ENCODE measurements at places on chromosomes 16 and 17.

GRCh38 chr16:633336-634050 lies 2.6 kb downstream of the METTL26 start:
- no peaks in the 10 kb centered on the region for H3K27me3 ChIP-seq
- no peak overlapping the region for H3K27ac ChIP-seq
- H3K36me3 ChIP-seq = no peaks in the 10 kb centered on the region

- H3K27ac ChIP-seq = peak overlapping the region; percentile 83
- H3K36me3 ChIP-seq = no peaks in the 10 kb centered on the region
- peak; percentile 93 for DNase-seq
- no peaks in the 10 kb centered on the region for H3K27me3 ChIP-seq
- H3K4me1 ChIP-seq = peaks cover 32% of the 10 kb centered on the region
Measured at GRCh38 chr17:72467841-72468653, 347.2 kb downstream of the SOX9 start.

GRCh38 chr17:15649861-15650421 lies 30.4 kb upstream of the FBXW10B start:
- peak overlapping the region; percentile 85 for H3K27ac ChIP-seq
- no peaks in the 10 kb centered on the region for H3K27me3 ChIP-seq
- no peak for DNase-seq

- H3K27ac ChIP-seq = no peak overlapping the region
- no peaks in the 10 kb centered on the region for H3K4me1 ChIP-seq
- peaks cover 14% of the 10 kb centered on the region for H3K36me3 ChIP-seq
- no peaks in the 10 kb centered on the region for H3K27me3 ChIP-seq
- H3K4me3 ChIP-seq = no peak overlapping the region
Measured at GRCh38 chr16:57041182-57042156, 50.9 kb upstream of the CPNE2 start.

DNA sequence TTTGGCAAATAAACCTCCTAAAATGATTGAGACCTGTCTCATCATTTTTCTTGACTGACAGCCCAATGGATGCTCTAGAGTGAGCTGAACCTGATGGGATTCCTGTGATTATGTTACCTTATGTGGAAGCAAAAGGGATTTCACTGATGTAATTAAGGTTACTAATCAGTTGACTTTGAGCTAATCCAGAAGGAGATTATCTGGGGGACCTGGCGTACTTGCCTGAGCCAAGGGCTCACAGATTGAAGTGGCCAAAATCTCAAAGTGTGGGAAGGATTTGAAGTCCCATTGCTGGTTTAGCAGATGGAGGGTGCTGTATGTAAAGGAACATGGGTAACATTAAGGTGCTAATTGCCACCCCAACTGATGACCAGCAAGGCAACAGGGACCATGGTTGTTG lies 214.0 kb downstream of the CPPED1 start:
- no peaks in the 10 kb centered on the region for H3K27me3 ChIP-seq
- H3K36me3 ChIP-seq = no peaks in the 10 kb centered on the region
- H3K4me1 ChIP-seq = no peaks in the 10 kb centered on the region
- H3K4me3 ChIP-seq = no peak overlapping the region
- no peak for DNase-seq

DNA sequence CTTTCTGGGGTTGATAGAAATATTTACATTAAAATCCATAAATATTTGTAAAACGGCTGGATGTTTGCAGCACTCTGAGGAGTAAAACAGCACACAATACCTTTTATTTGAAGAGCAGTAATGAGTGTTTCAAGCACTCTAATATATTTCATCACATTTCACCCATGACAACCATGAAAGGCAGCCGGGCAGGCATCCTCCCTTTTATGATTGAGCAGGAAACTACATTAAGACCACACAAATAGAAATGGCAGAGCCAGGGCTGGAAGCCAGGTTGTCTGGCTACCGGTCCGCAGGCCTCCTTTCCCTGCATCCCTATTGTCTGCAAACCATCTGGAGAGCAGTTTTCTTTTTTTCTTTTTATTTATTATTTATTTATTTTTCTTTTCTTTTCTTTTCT lies 23.1 kb upstream of the GPRC5C start:
- no peaks in the 10 kb centered on the region for H3K4me1 ChIP-seq
- H3K27me3 ChIP-seq = no peaks in the 10 kb centered on the region
- no peak overlapping the region for H3K27ac ChIP-seq
- no peaks in the 10 kb centered on the region for H3K36me3 ChIP-seq

GRCh38 chr16:29290631-29291247 lies 115.8 kb downstream of the NPIPB11 start:
- peak; percentile 97 for DNase-seq
- peak overlapping the region; percentile 83 for H3K27ac ChIP-seq
- H3K4me1 ChIP-seq = peaks cover 38% of the 10 kb centered on the region
- H3K4me3 ChIP-seq = peak overlapping the region; percentile 28

DNA sequence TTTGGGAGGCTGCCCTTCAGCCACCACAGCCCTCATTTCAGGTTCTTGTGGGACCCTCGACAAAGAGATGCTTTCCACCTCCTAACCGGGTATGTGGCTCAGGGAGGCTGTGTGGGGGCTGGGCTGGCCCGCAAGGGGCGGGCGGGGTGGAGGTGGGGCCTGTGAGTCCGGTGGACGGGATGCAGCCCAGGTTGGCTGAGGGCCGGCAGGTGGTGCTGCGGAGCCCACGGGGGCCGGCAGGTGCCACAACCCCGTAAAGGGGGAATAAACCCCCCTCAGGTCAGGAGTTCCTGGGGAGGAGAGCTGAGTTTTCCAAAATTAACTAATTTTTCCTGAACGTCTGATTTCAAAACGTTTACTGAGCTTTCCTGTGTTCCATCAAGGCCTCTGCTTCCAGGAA lies 4.9 kb upstream of the CIAO3 start:
- H3K27ac ChIP-seq = no peak overlapping the region
- peaks cover 5% of the 10 kb centered on the region for H3K4me1 ChIP-seq
- H3K27me3 ChIP-seq = no peaks in the 10 kb centered on the region
- H3K4me3 ChIP-seq = no peak overlapping the region
- no peaks in the 10 kb centered on the region for H3K36me3 ChIP-seq

GRCh38 chr16:85151603-85152413 lies 39.5 kb upstream of the CIBAR2 start:
- peak overlapping the region; percentile 51 for H3K27ac ChIP-seq
- H3K4me1 ChIP-seq = peaks cover 58% of the 10 kb centered on the region
- H3K27me3 ChIP-seq = no peaks in the 10 kb centered on the region
- no peaks in the 10 kb centered on the region for H3K36me3 ChIP-seq
- no peak overlapping the region for H3K4me3 ChIP-seq

GRCh38 chr16:27198451-27199234 lies 4.7 kb upstream of the KDM8 start:
- peaks cover 8% of the 10 kb centered on the region for H3K4me1 ChIP-seq
- no peak overlapping the region for H3K27ac ChIP-seq
- H3K36me3 ChIP-seq = no peaks in the 10 kb centered on the region

GRCh38 chr17:73308017-73308823 lies 3.6 kb downstream of the CDC42EP4 start:
- H3K36me3 ChIP-seq = no peaks in the 10 kb centered on the region
- no peak for DNase-seq
- peak overlapping the region; percentile 100 for H3K27ac ChIP-seq

GRCh38 chr16:63789603-63790002 lies 1332.3 kb downstream of the CDH11 start:
- no peaks in the 10 kb centered on the region for H3K4me1 ChIP-seq
- no peaks in the 10 kb centered on the region for H3K36me3 ChIP-seq
- DNase-seq = no peak
- H3K27ac ChIP-seq = no peak overlapping the region

DNA sequence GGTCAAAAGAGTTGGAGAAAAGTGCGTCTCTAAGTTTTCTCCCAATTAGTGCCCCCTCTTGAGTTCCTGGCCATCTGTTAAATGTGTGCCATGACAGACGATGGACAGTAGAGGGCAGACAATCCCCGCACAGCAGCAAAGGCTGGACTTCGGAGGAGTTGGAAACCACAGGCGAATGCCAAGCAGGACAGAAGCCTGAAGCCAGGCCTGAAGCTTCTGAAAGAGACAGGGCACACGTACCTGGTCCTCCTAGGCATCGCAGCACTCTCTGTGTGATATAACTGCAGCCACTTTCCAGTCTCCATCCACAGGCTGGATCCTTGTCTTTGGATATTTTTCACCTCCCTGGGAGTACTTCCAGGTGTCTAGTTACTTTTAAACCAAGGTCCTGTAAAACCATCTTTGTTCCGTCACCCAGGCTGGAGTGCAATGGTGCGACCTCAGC lies 14.5 kb downstream of the C17orf100 start:
- no peaks in the 10 kb centered on the region for H3K27me3 ChIP-seq
- H3K27ac ChIP-seq = no peak overlapping the region
- no peaks in the 10 kb centered on the region for H3K4me1 ChIP-seq
- H3K4me3 ChIP-seq = no peak overlapping the region

DNA sequence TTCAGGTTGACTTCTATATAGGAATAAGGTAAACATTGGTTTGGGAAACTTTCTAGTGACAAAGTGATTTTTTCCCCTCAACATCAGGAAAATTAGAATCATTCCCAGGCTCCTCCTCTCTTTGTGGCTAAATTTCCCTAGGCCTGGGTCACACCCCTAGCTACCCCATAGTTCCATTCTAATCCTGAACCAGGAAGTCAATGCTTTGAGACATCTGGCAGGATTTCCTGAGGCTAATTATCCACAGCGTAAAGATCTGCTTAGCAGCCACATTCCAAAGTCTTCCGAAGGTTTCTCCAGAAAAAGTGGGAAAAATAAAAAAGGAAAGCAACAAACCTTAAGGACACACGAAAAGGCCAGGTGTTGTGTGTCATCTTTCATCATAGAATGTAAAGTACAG lies 60.3 kb upstream of the CORO6 start:
- H3K27ac ChIP-seq = peak overlapping the region; percentile 60
- peaks cover 29% of the 10 kb centered on the region for H3K4me1 ChIP-seq
- H3K27me3 ChIP-seq = no peaks in the 10 kb centered on the region
- no peak overlapping the region for H3K4me3 ChIP-seq
- DNase-seq = no peak

GRCh38 chr17:6249732-6250131 lies 179.6 kb downstream of the WSCD1 start:
- H3K27ac ChIP-seq = no peak overlapping the region
- H3K4me1 ChIP-seq = no peaks in the 10 kb centered on the region
- no peaks in the 10 kb centered on the region for H3K36me3 ChIP-seq
- H3K4me3 ChIP-seq = no peak overlapping the region

- peaks cover 47% of the 10 kb centered on the region for H3K4me1 ChIP-seq
- peak overlapping the region; percentile 95 for H3K27ac ChIP-seq
- H3K36me3 ChIP-seq = no peaks in the 10 kb centered on the region
- DNase-seq = no peak
- peak overlapping the region; percentile 68 for H3K4me3 ChIP-seq
Measured at GRCh38 chr17:82497483-82498405, 21.8 kb upstream of the FOXK2 start.

DNA sequence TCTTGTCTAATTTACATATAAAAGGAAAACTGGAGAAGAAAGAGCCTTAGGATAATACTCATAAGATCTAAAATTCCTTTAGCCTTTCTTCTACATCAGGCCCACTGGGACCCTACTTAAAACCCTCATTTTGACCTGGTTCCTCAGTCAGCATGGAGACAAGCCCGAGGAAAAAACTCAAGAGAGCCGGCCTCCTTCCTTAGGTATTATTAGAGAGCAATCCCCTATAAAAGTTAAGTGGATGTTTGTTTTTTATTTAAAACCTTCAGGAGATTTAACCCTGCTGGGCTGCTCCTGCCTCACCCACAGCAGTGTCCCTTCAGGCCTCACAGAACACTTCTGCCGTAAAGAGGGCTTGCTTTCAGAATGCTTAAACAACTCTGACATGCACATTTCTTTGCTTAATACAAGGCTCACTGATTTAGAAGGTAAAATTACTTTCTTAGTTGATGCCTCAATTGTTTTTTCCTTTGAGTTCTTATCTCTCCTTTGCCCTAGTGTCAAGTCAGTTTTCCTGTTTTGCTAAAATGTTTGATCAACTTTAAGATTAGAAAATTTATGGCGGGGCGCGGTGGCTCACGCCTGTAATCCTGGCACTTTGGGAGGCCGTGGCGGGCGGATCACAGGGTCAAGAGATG lies 145.6 kb upstream of the TBX2 start:
- H3K27ac ChIP-seq = no peak overlapping the region
- no peaks in the 10 kb centered on the region for H3K27me3 ChIP-seq
- H3K36me3 ChIP-seq = no peaks in the 10 kb centered on the region
- H3K4me3 ChIP-seq = no peak overlapping the region
- DNase-seq = no peak

DNA sequence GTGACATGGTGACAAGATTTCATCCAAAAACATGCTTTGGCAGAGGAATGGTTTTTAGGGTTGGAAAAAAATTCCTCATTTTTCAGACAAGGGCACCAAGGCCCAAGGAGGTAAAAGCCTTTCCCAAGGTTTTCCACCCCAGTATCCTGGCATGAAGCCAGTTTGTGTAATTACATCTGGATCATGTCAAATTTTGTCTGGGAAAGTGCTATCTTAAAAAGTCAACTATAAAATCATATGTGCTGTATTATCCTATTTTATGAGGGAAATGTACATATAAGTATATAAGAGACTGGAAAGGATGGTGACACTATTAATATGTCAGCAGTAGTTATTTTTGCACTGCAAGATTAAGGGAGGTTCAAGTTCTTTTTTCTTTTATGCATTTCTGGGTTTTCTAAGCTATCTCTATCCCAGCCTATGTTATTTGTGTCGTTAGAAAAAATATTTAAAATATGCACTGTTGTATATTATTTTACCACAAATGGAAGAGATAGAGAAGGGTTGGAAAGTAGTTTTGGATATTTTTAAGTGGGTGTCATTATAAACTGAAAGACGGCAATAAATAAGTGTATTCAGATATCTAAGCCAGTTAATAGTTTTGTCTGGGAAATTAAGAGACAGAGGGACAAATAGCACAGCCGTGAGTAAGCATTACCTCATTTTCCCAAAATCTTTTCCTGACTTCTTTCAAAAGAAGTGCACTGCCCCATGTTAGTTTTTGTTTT lies 13.5 kb upstream of the FBXO47 start:
- peaks cover 4% of the 10 kb centered on the region for H3K4me1 ChIP-seq
- H3K4me3 ChIP-seq = no peak overlapping the region

GRCh38 chr16:72985995-72986394 lies 61.9 kb downstream of the ZFHX3 start:
- no peaks in the 10 kb centered on the region for H3K27me3 ChIP-seq
- H3K27ac ChIP-seq = peak overlapping the region; percentile 68
- no peak overlapping the region for H3K4me3 ChIP-seq
- DNase-seq = no peak

- peak; percentile 90 for DNase-seq
- peak overlapping the region; percentile 30 for H3K27ac ChIP-seq
- no peaks in the 10 kb centered on the region for H3K36me3 ChIP-seq
- peaks cover 51% of the 10 kb centered on the region for H3K4me1 ChIP-seq
- no peak overlapping the region for H3K4me3 ChIP-seq
Measured at GRCh38 chr17:49730078-49730784, 22.5 kb upstream of the SLC35B1 start.

GRCh38 chr17:45951941-45952340 lies 47.1 kb upstream of the STH start:
- no peak overlapping the region for H3K4me3 ChIP-seq
- peaks cover 8% of the 10 kb centered on the region for H3K4me1 ChIP-seq
- no peaks in the 10 kb centered on the region for H3K36me3 ChIP-seq
- no peaks in the 10 kb centered on the region for H3K27me3 ChIP-seq
- H3K27ac ChIP-seq = no peak overlapping the region

- no peak for DNase-seq
- no peak overlapping the region for H3K4me3 ChIP-seq
- peaks cover 28% of the 10 kb centered on the region for H3K4me1 ChIP-seq
Measured at GRCh38 chr17:43396491-43397060, 2.2 kb upstream of the ARL4D start.

All from vagina (tissue), 2 donors.